Osteoblast (primary cell): ENCODE measurements at places on chromosomes 12 and 14.

DNA sequence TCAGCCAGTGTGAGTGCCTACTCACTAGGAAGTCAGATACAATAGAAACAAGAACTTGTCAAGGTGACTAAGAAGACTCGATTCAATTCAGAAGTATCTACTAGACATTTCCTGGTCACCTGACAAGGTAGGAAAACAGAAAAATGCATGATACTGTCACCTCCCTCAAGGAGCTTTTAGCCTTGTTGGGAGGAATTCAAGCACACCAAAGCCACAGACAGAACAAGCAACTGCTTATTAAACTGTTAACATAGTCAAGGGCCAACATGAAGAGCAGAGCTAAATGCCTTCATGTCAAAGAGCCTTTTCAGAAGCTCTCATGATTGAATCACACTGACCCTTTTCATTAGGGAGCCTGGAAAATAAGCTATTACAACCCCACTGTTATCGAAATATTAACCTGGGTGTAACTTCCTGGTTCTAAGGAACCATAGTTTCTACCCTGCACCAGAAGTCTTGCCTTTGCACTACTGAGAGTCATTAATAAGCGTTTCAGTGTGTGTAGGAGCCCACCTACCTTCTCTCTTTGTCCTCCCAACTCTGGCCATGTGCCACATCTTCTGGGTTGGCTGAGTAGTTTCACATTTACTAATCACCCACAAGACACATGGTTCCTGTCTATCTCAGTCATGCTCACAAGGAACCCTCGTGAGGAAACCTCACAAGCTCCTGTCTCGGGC, 31.0 kb upstream of the LGALS3 start:
- no peak for DNase-seq

DNA sequence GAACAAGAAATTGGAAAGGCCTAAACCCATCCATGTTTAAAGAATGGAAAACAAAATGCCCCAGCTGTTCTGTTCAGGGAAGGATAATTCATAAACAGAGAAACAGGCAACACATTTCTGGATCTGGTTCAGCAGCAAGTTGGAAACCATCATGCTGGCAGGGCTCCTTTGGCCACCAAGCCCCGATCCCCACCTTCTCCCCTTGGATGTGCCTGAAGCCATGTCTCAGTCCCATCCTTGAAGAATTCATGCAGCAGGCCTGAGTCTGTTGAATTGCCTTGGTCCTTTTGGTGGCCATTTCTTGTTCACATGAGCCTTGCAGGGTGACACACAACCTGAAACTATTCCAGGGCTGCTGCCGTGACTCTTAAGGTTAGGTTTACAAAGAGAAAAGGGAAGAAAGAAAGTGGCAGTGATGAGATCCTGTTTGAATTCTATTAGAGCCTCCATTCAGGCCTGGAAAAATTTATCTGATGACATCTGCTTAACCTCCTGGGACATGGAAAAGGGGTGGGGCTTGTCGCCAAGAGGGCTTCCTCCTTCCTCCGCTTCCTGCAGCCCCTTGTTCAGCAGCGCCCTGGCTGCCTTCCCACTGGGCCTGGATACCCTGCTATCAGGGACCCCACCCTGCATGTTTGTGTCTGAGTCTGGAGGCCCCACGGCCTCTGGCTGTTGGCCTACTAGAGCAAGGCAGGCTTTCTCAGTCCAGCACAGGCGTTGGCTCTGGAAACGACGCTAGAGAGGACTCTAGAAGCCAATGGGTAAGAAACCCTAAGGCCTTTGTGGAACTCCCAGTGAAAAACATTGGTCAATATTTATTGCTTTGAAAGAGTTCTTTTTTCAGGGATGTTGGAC, 341.9 kb downstream of the C12orf75 start:
- DNase-seq, result no peak

DNA sequence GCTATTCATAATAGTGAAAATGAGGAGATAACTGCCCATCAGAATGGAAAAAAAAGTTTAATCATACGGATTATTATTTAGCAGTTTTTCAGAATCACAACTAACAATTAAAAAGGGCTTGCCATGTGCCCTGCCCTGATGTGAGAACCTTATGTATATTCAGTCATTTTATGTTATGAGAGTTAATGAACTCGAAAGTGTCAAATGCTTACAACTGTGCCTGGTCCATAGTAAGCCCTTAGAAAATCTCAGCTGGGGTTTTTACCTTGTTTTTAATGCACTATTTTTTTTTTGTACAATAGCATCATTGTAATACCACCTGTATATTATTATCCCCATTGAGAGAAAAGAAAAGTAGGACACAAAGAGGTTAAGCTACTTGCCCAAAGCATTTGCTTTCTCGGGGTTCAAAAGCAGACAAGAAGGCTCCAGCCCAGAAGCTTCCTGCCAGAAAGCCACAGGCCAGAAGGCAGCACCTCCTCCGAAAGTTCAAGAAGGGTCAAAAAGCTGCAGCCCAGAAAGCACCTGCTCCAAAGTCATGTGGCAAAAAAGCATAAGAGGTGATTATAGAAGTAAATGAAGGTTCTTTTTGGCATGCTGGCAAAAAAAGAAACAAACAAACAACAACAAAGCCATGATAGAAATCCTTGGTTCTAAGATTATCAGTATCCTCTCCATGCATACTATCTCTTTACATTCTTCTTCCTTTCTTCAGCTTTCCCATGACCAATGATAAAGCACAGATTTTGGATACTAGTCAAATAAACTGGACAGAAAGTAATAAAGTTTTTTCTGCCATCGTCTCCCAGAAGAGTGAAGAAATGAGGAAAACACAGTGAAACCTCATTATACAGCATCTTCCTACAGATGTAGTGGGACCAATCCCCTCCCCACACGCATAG, 59.1 kb upstream of the NAP1L1 start:
- DNase-seq, result no peak

DNA sequence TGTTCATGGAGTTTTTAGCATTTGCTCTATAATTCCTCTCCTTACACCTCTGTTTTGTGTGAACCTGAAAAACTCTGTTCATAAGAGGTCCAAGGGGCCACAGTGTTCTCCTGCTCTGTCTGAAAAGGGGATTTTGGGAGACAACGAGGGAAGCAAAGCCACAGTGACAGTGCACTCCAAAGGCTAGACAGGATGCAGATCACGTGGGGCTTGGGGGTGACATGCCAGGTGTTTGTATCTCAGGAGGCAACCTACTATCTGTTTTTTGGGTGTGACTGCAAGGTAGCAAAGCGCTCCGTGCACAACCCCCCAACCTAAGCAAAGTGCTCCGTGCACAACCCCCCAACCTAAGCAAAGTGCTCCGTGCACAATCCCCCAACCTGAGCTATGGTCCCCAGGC, 5.1 kb upstream of the CHD4 start:
- no peak for DNase-seq

- no peak for DNase-seq
These were observed 20.5 kb downstream of the UBC start for GRCh38 chr12:124893792-124894516.

DNA sequence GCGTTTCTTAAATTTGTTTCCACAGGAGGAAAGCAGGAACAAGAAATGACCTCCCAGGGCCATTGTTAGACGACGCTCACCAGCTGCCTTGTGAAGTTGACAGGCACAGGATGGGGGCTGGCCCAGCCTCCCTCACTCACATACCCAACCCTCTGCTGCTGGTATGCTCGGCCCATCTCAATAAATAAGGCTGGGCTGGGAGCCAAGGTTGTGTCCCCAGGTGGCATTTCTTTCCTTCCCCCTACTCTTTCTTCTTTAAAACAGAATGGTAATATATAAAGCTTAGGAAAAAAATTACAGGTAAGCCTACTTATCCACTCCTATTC, 93.0 kb downstream of the ACTN1 start:
- no peak for DNase-seq

DNA sequence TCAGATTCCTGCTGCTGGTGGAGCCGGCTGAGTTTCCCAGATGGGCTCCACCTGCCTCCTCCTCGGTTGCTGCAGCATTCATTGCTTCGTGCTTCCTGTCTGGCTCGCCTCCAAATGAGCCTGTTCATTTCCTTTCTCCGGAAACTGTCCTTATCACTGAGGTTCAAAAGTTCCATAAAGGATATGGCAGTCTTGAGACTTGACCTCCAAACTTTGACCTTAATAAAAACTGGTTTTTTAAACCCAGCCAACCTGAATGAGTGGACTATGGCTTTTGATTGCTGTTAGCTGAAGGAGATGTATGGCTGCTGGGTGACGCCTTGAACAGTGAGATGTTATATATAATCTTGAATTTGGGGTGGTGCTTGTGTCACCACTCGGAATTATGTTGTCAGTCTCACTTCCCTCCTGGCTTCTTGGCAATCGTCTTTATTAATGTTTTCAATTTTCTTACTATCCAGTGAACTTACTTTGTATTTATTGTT, 62.7 kb downstream of the RASSF3 start:
- DNase-seq, result no peak

DNA sequence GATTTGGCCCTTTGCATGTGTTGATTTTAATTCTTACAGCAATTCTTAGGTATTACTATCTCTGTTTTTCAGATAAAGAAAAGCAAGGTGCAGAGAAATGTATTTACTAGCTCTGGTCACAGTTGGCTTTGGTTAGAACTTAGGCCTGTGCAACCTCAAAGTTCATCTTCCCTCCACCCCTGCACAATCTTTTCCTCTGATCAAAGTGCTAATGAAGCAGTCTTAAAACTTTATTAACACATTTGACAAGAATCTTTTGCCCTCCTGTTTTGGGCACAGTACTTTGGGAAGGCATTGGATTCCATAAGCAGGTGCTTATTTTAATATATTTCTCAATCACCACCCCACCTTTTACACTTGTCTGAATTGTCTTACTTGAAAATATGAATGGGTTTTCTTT, 2.7 kb downstream of the IRAK4 start:
- DNase-seq, result no peak

DNA sequence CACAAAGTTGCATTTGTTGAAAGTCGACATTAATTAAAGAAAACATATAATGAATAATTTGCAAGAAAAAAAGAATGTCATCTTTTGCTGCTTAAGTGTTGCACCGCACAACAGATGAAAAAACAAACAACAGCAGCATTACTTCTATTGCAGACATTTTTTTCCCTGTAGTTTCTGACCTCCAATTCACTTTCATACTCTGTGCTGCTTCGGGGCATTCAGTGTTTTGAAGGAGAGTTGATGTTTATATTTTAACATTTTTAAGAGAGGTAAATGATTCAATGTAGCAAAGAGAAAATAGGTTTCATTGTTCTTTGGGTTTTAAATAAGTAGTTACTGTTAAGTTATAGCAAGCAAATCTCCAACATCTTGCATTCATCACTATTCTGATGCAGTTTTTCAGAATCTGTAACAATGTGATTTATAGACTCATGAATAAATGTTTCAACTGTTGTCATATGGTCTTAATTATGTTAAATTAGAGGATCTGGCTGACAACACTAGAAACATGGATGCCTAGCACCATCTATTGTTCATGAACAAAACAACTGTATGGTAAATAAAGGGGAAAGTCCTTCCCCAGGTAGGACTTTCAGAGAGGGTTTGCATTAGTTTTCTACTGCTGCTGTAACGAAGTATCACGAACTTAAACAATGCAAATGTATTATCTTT, 168.1 kb downstream of the BCAT1 start:
- DNase-seq, result peak; percentile 11

DNA sequence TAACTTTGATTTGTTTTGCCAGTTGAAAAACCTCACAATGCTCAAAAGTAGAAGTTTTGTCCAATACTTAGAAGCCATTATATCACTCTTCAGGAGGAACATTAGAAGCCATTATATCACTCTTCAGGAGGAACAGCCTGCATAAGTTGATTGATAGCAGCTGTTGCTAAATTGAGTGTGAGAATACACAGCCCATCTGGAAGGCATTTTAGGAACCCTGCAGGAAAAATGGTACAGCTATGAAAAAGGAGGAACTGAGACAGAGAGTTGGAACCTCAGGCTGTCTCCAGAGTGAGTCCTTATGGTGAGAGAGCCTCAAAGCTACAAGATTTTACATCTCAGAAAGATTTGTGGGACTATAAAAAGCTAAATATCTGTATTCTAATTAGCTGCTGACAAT, 207.0 kb downstream of the MYRFL start:
- DNase-seq, result no peak
